ENCODE measurements at places on chromosomes 4 and X.

DNA sequence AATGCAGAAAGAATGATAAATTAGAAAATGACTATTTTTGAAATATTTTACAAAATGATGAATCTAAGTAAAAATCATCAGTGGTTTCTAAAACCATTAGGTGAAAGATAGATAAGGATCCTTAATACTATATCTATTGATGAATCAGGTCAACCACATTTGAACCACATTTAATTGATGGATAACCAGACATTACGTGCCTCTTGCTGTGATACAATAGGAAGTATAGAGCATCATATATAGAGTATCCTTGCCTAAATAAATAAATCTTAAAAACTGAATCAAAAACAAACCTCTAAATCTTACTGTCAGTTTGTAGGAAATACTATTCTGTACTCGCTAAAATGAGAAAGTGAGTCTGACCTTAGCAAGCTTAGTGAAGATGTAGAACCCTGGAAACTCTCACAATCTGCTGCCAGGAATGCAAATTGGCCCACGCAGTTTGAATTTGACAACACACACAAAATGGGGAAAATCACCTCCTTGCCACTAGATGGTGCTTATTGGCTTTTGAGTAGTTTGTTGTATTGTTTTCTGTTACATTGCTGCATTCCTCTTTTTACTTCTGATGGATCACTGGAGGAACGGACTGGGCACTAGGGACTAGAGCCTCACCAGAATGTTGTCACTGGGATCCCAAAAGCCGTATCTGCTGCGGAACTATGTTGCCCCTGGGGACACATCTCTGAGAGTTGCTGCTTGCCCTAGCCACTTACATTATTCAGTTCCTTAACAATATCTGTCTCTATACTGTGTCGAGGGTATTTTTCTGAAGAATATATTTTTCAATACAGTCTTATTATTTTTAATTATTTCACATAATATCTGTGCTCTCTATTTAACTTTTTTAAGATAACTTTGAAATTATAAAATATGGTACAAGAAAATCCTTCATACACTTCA is 25.4 kb upstream of the SLAIN2 start:
- no peak for DNase-seq

GRCh38 chr4:77731656-77732055 is 87.5 kb downstream of the CNOT6L start:
- no peak for DNase-seq

DNA sequence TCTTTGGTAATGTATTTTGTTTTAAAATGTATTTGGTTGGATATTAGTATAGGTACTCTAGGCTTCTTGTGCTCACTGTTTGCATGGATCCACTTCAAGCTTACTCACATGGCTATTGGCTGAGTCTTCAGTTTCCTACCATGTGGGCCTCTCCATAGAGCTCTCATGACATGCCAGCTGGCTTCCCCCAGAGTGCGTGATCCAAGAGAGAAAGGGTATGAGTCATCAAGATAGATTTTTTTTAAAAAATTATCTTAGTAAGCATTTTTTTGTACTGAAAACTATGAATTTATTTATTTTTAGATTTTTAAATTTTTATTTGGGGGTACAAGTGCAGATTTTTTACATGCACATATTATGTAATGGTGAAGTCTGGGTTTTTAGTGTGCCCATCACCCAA is 219.1 kb upstream of the AMOT start:
- DNase-seq, result no peak

DNA sequence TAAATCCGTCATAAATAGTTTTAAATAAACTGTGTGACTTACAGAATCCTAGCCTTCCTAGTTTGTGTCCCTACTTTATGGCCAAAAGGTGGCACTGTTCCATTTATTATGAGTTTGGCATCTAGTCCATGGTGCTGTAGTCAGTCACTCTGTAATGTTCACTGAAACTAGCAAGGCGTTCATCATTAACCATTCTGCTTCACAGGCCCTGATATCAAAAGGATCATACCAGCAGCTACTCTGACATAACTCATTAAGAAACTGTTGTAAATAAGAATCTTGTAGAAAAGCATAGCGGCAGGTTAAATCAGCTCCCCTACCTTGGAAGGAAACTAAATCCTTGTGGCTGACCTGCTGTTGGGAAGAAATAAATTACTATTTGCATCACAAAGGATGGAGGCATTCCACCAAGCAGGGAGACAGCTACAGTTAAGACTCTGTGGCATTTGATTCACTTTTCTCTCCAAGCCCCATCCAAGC is 919.6 kb upstream of the DIAPH2 start:
- DNase-seq, result no peak

GRCh38 chr4:165631208-165631894 is 241.7 kb upstream of the TLL1 start:
- no peak for DNase-seq

GRCh38 chr4:69467797-69468196 is 27.9 kb downstream of the UGT2B4 start:
- DNase-seq, result no peak

DNA sequence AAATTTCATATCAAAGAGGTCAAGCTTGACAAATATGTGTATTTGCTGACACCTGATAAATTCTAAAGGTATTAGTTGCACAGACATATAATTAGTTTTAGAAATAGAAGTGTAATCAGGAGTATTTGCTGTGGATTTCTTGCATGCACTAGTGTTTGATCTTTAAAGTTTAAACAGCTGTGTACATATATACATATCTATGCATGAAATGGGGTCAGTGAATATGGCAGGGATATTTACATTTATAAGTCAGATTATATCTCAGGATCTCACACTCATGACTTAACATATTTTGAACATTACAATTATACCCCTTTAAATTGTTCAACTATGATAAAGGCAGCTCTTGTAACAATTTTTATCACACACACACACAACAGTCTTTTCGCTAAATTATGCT is 547.4 kb upstream of the ACTRT1 start:
- DNase-seq, result no peak

DNA sequence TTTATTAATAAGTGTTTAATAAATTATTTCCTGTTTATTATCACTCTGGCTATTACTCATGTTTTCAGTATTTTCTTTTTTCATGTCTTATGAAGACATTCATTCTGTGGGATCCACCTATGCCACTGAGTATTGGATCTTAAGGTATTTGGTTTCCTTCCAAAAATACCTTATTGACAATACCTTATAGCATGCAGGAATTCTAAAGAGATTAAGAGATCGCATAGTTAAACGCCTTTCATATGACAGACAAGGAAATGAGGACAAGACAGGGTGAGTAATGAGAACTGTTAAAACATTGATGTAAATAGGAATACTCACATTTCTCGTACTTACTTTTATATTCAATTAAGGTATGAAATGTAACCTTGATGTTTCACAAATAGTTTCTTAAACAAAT is 38.2 kb upstream of the TMPRSS11B start:
- DNase-seq, result no peak

Data from 8988T (cell line).